Esophagus squamous epithelium (tissue), 5 donors: ENCODE measurements at places on chromosomes 12 and 14.

DNA sequence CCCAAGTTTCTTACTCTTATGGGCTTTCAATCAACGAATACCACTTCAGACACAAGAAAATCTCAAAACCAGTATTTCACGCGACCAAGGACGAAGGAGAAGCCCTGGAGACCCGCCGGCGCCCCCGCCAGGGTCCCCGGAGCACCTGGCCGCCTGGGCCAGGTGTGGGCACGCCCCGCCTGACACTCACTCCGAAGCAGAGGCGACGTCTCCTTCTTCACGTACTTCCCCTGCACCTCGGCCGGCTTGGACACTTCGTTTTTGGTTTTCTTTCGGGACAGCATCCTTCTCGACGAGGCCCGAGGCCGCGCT lies 466 bp downstream of the SAV1 start:
- no peak for DNase-seq

DNA sequence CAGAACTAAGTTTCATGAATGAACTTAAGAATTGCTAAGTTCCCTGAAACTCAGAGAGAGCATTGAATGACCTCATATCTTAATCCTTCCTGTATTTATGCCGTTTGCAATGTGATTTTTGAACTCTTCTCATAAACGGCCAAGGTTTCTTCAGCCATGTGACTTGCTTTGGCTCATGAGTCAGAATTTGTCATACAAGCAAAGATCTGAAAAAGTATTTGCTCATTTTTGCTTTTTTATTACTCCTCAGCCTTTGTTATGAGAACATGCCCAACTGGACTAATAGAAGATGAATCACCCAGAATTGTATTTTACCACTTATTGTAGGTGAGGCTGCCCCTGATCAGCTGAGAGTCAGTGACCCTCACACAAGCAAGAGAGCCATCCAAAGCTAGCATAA lies 693.8 kb downstream of the BCL11B start:
- DNase-seq, result no peak

DNA sequence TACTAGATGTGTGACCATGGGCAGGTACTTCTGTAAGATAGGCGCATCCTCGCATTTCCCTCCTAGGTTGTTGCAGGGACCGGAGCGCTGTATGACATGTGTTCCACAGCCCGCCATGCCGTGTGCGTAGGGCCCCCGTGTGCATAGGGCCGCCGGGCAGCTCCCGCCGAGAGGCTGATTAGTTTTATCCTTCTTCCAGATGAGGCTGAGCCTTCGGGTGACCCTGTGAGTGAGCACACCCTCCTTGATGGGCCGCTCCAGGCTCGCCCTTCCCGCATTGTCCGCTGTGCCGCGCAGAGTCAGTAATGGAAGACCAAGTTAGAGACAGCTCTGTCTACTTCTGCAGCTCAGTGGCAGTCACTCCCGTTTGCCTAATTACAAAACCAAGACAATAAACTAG lies 72.9 kb upstream of the DYNC1H1 start:
- DNase-seq, result no peak

DNA sequence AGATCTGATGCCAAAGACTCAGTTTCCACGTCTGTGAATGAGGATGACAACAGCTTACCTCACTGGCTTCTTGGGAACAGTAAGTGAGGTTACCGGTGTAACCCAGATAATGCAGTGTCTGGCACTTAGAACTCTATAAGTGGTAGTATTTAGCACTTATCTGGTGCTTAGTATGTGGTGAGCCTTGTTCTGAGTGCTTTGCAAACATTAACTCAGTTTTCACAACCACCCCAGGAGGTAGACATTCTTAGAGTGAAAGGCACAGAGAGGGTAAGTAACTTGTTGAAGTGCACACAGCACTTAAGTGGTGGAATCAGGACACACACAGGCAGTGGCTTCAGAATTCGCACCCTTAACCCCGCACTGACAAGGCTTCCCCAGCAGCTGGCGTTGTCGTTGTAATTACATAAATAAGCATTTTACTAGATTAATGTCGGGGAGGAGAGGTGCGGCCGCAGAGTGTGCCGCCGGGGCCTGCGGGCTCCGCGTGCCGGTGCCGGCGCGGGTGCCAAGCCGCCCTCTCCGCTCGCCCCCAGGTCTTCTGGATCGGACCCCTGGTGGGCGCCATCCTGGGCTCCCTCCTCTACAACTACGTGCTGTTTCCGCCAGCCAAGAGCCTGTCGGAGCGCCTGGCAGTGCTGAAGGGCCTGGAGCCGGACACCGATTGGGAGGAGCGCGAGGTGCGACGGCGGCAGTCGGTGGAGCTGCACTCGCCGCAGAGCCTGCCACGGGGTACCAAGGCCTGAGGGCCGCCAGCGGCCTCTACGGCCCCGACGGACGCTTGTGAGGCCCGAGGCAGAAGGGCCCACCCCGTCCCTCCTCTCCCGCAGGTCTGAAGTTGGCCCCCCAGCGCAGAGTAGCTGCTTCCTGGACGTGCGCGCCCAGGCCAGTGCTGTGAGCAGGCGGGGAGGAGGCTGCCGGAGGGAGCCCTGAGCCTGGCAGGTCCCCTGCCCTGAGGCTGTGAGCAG lies 4.6 kb downstream of the AQP2 start:
- no peak for DNase-seq
